Astrocyte (in vitro differentiated cells and primary cell): ENCODE measurements at places on chromosomes 6 and 20. TPM values are rescaled to one million over a fixed set of nuclear protein-coding genes. Genes with fewer than 3 reads are reported as not detected.

DNA sequence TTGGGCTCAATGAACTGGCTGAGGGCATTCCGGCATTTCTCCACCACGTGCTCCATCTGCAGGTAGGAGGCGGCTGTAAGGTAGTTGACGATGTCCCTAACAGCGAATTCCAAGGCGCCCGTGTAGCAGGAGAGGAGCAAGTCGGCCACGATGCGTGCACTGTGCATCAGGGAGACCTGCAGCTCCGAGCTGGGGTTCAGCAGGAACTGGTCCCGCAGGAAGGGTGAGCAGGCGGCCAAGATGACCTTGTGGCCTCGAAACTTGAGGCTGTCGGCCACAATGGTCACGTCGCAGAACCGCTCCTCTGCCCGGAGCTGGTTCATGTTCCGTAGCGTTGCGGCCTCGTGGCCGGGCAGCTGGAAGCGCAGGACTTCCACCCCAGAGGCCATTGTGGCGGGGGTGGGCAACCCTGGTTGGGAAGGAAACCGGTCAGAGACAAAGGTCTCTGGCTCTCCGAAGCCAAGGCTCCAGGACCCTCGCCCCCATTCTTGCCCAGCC, 920 bp downstream of the ZBTB12 start:
- DNase-seq, result no peak

DNA sequence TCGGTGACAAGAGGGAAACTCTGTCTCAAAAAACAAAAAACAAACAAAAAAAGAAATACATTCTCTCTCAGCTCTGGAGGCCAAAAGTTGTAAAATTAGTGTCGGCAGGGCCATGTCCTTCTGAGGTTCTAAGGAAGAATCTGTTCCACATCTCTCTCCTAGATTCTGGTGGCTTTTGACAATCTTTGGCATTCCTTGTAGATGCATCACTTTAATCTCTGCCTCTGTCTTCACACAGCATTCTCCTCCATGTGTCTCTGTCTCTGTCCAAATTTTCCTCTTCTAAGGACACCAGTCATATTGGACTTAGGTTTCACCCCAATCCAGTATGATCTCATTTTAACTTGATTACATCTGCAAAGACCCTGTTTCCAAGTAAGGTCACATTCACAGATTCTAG, 9.1 kb downstream of the PPP2R5D start:
- DNase-seq, result no peak

DNA sequence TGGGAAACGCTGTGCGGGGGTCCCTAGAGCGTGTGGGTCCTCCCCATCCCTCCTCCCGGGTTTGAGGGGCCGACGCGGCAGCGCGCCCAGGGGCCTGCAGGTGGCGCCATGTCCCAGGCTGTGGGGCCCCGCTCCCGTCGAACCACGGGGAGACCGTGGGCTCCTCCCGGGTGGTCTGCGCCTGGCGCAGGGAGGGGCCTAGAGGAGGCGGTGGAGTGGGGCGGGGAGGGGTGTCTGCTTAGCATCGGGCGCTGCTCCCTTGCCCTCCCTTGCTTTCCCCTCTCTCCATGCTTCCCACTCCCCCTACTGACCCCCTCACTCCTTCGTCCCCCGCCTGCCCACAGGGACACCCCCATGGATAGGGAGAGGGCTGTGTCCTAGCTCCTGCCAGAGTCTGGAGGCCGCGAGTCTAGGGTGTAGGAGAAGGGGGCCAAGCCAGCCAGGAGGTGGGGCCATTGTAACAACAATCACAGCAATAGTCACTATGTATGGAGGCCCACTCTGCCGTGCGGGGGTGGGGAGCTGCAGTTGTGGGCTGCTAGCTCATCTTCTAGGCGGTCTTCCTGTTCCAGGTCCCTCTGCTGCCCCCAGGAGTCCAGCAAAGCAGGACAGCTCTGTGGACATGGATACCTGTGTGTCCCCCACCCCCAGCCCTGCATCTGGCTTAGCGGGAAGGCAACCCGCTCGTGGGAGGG, 51.7 kb downstream of the CHMP4B start:
- peak; percentile 50 for DNase-seq

- DNase-seq, result no peak
Observed at GRCh38 chr6:121090492-121090891, 243.8 kb downstream of the TBC1D32 start.

- no peak for DNase-seq
Observed at GRCh38 chr20:31868853-31869672, 1.3 kb downstream of the DUSP15 start.

DNA sequence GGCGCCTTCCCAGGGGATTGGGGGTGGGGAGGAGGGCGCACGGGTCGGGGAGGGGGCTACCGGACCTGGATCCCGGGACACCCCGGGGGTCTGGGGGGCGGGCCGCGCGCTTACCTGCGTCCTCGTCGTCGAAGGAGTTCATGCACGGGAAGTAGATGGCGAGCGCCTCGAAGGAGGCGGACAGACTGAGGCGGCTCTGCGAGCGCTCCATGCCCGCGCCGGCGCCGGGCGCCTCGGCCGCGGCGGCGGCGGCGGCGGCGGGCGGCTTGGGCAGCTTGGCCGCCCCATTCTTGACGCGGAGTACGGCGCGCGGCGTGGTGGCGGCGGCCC, 320 bp downstream of the RIMS4 start:
- DNase-seq, result no peak

DNA sequence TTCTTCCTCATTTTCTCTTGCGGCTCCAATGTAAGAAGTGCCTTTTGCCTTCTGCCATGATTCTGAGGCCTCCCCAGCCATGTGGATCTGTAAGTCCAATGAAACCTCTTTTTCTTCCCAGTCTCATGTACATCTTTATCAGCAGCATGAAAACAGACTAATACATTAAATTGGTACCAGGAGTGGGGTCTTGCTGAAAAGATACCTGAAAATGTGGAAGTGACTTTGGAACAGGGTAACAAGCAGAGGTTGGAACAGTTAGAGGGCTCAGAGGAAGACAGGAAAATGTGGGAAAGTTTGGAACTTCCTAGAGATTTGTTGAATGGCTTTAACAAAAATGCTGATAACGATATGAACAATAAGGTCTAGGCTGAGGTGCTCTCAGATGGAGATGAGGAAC, 316.7 kb upstream of the HS3ST5 start:
- DNase-seq, result no peak

GRCh38 chr20:326645-327185, 1.4 kb downstream of the SOX12 start:
- DNase-seq, result no peak

GRCh38 chr6:84344005-84344404, 116.6 kb upstream of the CEP162 start:
- no peak for DNase-seq

GRCh38 chr20:41169791-41170351, 32.5 kb downstream of the PLCG1 start:
- peak; percentile 67 for DNase-seq

GRCh38 chr6:129936329-129937165, 75.4 kb upstream of the TMEM244 start:
- DNase-seq, result peak; percentile 35

DNA sequence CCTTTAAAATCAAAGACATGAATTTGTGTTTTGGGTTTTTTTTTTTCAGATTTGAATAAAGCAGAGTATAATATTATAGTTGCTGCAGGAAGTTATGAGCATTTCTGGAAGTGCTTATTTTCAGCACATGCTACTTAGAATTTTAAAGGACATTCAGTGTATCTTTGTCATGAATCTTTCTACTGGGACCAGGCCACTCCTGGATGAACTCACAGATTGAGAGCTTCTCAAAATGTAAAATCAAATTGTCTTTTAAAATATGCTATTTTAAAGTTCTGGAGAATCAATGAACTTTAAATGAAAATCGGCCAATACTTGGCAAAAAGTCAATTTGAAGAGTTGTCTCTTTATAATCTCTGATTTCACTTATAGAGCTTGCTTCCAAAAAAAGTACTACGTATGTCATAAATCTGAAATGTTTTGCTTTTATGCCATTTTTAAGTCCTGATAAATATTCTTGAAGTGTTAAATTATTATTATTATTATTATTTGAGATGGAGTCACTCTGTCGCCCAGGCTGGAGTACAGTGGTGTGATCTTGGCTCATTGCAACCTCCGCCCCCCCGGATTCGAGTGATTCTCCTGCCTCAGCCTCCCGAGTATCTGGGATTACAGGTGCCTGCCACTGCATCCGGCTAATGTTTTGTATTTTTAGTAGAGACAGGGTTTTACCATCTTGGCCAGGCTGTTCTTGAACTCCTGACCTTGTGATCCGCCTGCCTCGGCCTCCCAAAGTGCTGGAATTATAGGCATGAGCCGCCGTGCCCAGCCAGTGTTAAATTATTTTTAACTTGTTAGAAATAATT, 175.7 kb upstream of the AKAP12 start:
- DNase-seq, result no peak

DNA sequence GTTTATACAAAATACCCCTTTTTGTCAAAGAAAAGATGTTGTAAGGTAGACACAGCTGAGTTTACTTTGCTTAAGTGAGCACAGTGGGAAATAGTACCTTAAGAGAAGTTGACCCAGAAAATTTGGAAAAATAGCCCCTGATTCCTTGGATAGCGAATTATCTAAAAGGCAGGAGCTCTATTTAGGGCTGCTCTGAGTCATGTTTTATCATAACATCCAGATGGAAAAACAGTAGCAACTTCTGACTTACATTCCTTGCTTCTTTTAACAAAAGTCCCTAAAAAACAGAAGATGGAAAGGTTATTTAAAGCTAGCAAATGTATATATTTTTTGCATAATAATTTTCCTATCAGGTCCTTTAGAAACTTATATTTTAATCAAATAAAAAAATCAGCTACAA, 59.0 kb downstream of the THEMIS start:
- DNase-seq, result peak; percentile 52

DNA sequence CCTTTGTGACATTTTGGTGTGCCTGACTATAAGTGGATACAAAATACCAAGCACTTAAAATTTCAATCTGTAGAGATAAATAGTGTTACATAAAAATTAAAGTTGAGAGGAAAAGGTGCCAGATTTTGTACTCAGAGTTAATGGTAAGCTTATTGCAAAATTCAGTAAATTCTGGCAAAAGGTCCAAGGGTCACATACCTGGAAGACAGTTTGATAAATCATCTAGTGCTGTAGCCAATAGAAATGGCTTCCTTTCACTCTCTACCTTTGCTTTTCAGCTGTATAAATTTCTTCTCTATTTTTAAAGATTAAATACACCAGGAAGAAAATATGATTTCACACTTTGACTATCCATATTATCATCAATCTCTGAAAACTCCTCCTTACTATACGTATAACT, 690.2 kb upstream of the NRSN1 start:
- DNase-seq, result peak; percentile 45

DNA sequence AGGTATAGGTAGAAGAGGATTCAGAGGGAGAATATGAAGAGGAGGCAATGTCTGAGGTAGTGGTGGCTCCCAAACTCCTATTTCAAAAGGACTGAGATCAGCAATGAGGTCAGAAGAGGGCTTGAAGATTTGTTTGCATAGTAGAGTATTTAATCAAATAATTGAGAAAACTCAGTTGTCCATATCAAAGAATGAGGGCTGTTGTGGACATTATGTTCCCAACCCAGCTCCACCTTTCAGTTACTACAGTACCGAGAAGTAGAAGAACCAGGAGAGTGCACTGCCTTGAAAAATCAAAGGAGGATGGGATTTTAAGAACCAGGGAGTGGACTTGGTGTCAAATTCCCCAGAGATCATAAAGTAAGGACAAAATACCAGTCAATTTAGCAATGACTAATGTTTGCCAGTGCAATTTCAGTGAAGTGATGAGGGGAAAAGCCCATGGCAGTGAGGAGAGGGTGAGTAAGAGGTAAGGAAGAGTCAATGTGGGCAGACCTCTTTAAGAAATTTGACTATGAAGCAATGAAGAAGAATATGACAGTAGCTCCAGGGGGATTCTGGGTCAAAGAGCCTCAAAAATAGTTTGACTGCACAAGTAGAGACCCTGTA, 382.4 kb downstream of the PKHD1 start:
- DNase-seq, result no peak

- peak; percentile 81 for DNase-seq
Observed at GRCh38 chr6:157316871-157317814, 6.2 kb downstream of the TMEM242 start.

GRCh38 chr20:38873050-38873581, 53.1 kb upstream of the FAM83D start:
- DNase-seq, result no peak

- no peak for DNase-seq
Observed at GRCh38 chr6:8268606-8269005, 166.3 kb upstream of the EEF1E1 start.

DNA sequence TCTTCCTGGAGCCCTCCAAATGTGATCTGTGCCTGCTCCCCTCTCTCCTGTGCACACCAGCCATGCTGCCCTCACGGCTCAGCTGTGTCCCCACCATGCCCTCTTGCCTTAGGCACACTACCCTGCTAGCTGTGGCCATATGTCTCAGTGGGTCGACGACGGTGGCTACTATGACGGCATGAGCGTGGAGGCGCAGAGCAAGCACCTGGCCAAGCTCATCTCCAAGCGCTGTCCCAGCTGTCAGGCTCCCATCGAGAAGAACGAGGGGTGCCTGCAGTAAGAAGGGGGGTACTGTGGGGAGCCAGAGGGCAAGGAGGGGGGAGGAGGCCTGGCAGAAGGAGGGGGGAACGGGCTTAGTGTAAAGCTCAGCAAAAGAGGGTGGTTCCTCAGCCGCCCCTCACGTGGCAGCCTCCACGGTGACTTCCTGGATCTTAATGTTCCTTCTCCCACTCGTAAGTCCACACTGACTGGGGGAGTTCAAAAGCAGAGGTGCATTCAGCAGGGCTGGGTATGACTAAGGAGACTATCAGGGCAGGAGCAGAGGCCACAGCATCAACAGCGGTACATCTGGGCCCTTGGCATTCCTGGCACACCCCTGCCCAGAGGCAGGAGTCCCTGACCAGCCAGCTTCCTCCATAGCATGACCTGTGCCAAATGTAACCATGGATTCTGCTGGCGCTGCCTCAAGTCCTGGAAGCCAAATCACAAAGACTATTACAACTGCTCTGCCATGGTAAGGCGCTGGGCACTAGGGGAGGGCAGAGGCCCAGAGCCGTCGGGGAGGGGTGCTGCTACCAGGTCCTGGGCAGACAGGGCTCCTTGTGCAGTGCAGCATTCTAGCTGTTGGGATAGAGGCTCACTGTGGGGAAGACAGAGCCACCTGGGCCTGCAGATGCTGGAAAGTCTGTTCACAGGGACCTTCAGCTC, 8.0 kb downstream of the DNPH1 start:
- peak; percentile 4 for DNase-seq

- DNase-seq, result no peak
Observed at GRCh38 chr6:167005350-167006159, 6.4 kb downstream of the CEP43 start.

DNA sequence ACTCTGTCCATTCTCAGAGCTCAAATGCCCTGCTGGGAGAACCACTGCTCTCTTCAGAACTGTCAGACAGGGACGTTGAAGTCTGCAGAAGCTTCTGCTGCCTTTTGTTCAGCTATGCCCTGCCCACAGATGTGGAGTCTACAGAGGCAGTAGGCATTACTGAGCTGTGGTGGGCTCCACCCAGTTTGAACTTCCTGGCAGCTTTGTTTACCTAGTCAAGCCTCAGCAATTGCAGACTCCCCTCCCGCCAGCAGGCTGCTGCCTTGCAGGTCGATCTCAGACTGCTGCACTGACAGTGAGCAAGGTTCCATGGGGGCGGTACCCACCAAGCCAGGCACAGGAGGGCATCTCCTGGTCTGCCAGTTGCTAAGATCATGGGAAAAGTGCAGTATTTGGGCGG, 21.8 kb upstream of the UFL1 start:
- DNase-seq, result no peak

MLN gene
- not detected in 2 replicates for total RNA-seq

LY6G6D gene
- total RNA-seq, result not detected in 2 replicates

C20orf202 gene
- total RNA-seq, result not detected in 2 replicates

EBF4 gene
- total RNA-seq, result 2.3 and 4.1 TPM in 2 replicates

PNLDC1 gene
- 0.11 TPM in 1 of 2 replicates, not detected in the other for total RNA-seq

KIFC1 gene
- 2.9 and 4.2 TPM in 2 replicates for total RNA-seq

HCRTR2 gene
- total RNA-seq, result 0.23 and 0.36 TPM in 2 replicates

HBS1L gene
- 87.8 and 90.4 TPM in 2 replicates for total RNA-seq

RSPO3 gene
- total RNA-seq, result 2.6 and 4.5 TPM in 2 replicates

OPRM1 gene
- total RNA-seq, result not detected in 2 replicates

WFDC5 gene
- total RNA-seq, result not detected in 2 replicates

KCNQ2 gene
- total RNA-seq, result 11.5 and 11.9 TPM in 2 replicates
